Stomach (tissue), 19 donors: ENCODE measurements at places on chromosomes 3 and 15. TPM values are rescaled to one million over a fixed set of nuclear protein-coding genes. Genes with fewer than 3 reads are reported as not detected.

The ZNF385D gene
- total RNA-seq, result 1.3 TPM

GRCh38 chr3:43074482-43074881 is 31.4 kb downstream of the POMGNT2 start:
- no peak for DNase-seq

GRCh38 chr3:14438929-14439328 is 36.5 kb downstream of the SLC6A6 start:
- no peak for DNase-seq

The SERINC4 gene
- total RNA-seq, result not detected

GRCh38 chr3:23704298-23704697 is 101.5 kb upstream of the UBE2E1 start:
- DNase-seq, result no peak

GRCh38 chr3:25597535-25598101 is 67.1 kb downstream of the TOP2B start:
- no peak for DNase-seq

- no peak for DNase-seq
Measured at GRCh38 chr3:23479026-23479425, 275.9 kb downstream of the UBE2E2 start.

- no peak for DNase-seq
Measured at GRCh38 chr15:35505809-35506208, 40.2 kb downstream of the DPH6 start.

- DNase-seq, result peak; percentile 65
Measured at GRCh38 chr3:4776980-4777581, 202.2 kb upstream of the BHLHE40 start.

GRCh38 chr3:32176989-32177701 is 61.3 kb upstream of the CMTM8 start:
- DNase-seq, result peak; percentile 42

The ALDH1L1 gene
- 4.3 TPM for total RNA-seq

The ST3GAL6 gene
- total RNA-seq, result 129 TPM

The TGM5 gene
- total RNA-seq, result not detected

GRCh38 chr15:68595761-68596160 is 17.0 kb downstream of the CORO2B start:
- no peak for DNase-seq

The PRICKLE2 gene
- 42.5 TPM for total RNA-seq

The PARP15 gene
- 2.0 TPM for total RNA-seq

The ZNF80 gene
- not detected for total RNA-seq

DNA sequence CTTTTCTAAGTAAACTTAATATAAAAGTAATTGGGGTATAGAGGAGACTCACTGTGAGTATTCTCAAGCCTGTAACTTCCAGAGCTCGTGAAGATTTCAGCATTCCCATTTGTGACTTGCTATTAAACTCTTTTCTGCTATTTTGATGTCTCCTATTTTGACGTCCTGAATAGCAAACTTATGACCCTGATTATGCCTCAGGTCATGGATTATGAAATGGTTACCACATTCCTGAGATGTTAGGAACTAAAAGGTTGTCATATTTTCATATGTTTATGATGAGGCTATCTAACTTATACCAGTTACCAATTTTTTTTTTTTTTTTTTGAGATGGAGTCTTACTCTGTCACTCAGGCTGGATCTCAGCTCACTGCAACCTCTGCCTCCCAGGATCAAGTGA is 105.5 kb downstream of the ATG7 start:
- DNase-seq, result no peak

The KCNAB1 gene
- not detected for total RNA-seq

- DNase-seq, result peak; percentile 55
Measured at GRCh38 chr3:23035927-23036640, 167.0 kb upstream of the UBE2E2 start.

DNA sequence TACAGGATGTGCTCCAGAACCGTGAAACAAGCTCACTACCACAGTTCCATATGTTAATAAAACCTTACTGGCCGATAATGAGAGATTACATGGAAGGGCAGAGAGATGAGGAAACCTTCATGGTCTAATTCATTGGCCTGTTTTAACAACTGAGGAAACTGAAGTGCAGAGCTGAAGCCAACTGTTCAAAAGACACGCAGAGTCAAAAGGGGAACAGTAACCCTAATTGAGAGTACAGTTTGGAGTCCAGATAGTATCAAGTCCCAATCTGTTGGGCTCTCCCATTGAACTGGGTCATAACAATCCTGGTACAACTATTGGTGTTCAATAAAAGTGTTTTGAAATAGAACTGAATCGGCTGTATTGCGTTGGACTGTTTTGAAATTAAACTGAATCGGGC is 69.6 kb downstream of the SLC12A8 start:
- DNase-seq, result no peak

- no peak for DNase-seq
Measured at GRCh38 chr3:30693470-30694120, 87.2 kb downstream of the TGFBR2 start.

The CD200R1L gene
- total RNA-seq, result not detected

DNA sequence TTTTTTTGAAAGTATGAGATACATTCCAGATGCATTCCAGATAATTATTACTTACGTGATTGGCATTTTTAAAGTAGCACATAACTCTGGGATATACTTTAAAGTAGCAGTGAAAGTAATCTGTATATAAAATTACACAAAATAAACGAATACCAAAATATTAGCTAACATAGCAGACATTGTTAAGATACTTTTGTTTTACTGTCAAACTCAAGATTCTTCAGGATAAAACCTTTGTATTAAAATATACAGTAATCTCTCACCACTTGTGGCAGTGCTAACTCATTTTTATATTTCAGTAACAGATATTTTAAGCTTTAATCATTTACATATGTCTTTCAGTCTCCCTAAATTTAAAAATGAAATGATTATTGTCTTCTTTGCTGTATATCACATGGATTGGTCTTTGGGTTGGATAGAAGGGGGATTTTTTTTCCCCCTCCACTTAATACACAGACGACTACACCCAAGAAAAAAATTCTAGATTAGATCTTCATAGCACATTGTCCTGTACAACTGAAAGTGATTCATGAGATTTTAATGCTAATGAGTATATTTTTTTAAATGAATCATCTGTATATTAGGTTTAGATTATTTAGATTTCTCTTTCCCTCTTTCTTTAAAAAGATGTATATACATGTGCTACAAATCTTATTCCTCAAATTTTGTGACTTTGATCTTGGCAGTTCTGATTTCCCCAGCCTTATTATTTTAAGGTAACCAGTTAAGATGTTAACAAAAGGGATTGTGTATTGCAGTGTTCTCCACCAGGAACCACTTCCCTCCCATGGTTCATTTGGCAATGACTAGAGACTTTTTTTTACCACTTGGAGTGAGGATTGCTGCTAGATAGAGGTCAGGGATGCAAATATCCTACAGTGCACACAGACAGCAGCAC is 24.5 kb upstream of the EBLN2 start:
- no peak for DNase-seq
